HS-27A (cell line): ENCODE measurements at places on chromosomes 1 and 21.

- no peak for DNase-seq
Measured at GRCh38 chr1:241362350-241362749, 5.3 kb upstream of the RGS7 start.

GRCh38 chr1:235368428-235368827 lies 1.2 kb downstream of the TBCE start:
- no peak for DNase-seq

DNA sequence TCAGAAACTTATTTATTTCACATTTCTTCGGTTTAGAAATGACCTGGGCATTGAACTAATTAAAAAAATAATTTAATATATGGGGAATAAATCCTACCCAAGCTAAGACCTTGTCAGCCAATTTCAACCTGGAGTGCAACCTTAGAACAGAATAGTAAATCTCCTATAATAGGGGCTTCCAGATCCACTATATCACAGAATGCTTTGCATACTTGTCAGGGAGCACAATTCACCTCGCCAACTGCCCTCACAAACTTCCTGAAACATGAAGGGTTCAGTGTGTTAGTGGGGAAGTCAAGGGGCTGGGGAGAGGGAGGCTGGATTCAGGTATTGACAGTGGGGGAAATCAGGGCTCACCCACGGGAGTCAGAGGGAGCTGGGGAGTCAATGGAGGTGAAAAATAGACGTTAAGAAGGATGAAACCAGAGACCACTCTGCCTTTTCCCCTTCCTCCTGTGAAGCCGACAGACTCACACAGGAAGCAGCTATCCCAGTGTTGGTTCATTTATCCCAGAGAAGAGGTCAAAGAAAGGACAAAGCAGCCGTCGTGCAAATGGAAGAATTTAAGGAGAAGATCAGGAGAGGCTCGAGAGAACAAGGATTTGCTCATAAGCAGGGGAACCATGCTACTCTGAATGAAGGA lies 453.3 kb downstream of the NUF2 start:
- DNase-seq, result no peak

DNA sequence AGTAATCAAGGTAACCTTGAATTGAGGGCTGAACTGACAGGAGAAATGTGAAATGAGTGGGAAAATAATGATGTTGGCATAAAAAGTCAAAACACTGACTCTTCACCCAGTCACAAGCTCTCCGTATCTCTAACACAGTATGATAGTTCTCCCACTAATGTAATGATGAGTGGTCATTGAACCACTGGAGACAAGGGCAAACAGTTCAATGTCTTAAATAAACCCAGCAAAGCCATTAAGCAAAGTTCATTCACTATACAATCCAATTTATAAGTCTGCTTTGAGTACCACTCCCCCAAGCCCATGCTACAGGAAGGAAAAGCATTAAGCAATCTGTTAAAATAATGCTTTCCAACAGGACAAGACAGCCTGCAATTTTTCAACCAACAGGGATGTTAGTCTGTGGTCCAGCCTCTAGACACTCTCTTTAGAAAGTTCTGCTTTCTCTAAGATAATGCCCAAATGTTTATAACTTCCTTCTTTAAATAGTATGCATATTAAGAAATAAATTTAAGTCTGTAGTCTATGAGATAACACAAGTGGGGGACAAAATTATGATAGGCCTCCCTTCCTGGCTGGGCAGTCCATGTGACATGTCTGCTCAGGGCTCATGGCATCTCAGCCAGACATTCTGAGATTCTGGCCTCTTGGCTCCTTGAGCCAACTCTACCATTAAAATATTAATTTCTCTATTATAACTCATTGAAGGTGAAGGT lies 25.5 kb upstream of the DDAH1 start:
- no peak for DNase-seq

DNA sequence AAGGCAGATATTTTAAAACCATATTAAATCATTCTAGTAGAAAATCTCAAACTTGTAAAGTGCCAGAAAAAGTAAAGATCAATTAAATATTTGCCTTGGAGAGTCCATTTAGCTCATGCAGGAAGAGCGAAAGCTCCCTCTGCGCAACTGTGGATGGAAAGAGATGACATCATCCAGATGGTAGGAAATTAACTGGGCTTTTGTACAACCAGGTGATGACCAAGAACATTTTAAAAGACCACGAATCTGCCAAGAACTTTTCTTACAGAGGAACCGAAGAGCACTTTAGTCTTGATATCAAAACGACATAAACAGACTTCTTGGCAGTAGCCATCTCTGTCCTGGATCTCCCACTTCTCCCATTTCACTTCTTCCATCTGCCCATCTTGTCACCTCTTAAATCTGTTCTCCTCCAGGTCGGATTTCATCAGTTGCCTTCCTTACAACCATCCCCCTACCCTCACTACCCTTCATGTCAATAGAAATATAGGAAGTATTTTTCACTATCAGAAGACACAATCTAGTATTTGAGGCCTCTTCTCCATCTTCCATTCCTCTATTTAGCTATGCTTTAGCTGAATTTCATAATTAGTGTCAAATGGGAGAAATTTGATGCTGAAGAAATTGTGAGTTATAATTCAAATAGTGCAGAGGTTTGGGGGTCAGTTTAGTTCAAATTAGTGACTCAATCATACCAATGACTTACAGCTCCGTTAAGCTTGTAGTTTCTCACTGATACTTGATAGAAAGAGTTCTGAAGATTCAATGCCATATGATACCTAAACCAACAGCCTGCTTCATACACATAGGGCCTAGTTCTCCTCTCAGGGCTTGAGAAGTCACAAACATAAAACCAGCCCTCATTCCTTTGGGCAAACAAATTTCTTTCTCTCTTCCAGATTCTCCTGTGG lies 22.0 kb upstream of the DNASE2B start:
- no peak for DNase-seq

GRCh38 chr1:178607718-178608408 lies 95.0 kb downstream of the TEX35 start:
- DNase-seq, result no peak

GRCh38 chr1:116494353-116494692 lies 76.5 kb downstream of the CD58 start:
- no peak for DNase-seq

DNA sequence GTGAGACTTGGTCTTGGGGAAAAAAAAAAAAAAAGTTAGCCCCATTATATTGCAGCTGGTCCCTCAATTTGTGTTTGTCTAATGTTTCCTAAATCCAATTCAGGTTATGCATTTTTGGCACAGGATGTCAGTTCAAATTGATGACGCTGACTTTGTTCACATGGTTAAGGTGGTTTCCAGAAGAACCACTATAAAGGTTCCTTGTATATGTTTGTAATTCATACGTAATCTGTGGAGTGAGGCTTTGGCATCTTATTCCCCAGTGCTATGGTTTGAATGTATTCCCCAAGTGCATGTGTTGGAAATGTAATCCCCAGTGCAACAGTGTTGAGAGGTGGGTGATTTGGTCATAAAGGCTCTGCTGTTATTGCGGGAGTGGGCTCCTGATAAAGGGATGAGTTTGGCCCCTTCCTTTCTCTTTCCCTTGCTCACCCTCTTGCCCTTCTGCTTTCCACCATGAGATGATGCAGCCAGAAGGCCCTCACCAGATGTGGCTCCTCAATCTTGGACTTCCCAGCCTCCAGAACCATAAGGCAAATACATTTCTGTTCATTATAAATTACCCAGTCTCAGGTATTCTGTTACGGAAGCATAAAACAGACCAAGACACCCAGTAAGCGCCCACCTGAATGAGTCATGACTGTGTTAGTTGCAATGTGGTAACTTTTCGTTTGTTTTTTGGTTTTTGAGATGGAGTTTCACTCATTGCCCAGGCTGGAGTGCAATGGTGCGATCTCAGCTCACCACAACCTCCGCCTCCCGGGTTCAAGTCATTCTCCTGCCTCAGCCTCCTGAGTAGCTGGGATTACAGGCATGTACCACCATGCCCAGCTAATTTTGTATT lies 19.5 kb upstream of the HLCS start:
- no peak for DNase-seq

DNA sequence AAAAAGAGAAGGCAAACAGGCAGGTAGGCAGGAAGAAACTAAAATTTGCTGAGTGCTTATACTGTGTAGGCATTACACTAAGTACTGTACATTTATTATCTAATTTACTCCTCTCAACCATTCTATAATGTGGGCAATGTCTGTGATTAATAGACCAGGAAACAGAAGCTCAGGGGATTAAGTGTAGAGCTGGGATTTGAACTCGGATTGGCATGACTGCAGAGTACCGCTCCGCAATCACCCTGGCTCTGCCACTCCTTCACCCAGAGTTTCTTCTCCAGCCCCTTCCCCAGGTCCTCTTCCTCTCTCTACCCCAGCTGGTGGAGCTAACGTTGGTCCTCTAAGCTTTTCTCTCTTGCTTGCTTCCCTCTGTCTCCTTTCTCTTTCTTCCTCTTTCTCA lies 11.5 kb upstream of the S100A2 start:
- no peak for DNase-seq

DNA sequence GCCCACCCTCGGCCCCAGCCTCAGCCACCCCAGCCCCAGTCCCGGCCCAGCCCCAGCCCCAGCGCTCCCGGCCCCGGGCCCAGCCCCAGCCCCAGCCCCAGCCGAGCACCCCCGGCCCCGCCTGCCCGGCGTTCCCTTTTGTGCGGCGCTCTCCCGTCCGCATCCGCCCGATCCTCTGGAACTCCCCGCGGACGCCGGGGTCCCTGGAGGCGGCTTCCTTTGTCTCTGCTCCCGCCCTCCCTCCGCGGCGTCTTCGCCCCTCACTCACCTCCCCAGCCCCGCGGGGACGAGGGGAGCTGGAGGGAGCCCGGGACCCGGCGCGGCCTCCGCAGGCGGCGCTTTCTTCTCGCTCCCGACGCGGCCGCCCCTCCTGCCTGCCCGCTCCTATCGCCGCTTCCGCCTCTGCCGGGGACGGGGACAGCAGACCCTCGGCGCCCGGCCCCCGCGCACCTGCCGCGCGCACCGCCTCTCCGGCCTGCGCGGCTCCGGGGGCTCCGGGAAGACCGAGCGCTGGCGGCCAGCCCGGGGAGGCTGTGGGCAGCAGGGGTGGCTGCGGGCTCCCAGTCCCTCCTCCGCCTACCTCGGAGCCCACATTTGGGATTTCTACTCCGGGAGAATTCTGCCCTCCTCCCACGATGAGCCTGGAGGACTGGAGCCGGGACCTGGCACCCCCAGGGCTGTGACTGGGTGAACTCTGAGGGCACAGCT lies 14.0 kb downstream of the AGRN start:
- DNase-seq, result no peak

GRCh38 chr1:242784084-242784483 lies 259.6 kb upstream of the PLD5 start:
- DNase-seq, result no peak

- no peak for DNase-seq
Measured at GRCh38 chr1:156742017-156742416, 1.1 kb upstream of the MRPL24 start.

GRCh38 chr1:7553042-7553690 lies 217.9 kb upstream of the VAMP3 start:
- DNase-seq, result no peak

GRCh38 chr1:6523566-6523965 lies 30.7 kb downstream of the NOL9 start:
- DNase-seq, result no peak

DNA sequence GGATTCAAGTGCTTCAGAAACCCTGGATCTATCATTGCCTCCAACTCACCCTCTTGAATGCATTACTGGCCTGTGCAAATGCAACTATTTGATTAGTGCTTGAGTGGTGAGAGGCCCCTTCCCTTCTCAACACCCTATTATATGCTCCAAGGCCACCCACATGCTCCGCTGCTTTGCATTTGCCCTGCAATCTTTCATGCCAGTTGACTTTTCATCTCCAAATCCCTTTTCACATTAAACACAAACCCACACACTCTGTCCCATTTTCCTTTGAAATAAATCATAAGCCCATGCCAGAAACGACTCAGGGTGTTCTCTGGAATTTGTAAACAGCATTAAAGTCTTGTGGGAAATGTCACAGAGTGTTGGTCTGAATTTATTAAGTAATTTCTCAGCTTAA lies 78.9 kb upstream of the CTTNBP2NL start:
- DNase-seq, result no peak

DNA sequence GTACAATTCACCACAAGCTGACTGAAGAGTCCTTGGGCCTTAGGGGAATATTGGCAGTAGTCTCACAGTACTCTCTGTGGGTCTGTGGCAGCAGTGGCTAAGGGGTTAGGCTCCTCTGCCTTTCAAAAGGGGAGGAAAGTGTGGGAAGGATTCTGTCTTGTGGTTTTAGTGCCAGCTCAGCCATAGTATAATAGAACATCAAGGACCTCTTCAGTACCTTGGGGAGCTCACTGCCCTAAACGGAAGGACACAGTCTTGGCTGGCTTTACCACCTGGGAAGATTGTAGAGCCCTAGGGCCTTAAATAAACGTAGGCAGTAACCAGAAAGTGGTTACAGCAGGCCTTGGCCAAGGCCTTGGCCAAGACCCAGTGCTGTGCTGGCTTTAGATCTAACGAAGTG lies 265.7 kb downstream of the COL11A1 start:
- no peak for DNase-seq

DNA sequence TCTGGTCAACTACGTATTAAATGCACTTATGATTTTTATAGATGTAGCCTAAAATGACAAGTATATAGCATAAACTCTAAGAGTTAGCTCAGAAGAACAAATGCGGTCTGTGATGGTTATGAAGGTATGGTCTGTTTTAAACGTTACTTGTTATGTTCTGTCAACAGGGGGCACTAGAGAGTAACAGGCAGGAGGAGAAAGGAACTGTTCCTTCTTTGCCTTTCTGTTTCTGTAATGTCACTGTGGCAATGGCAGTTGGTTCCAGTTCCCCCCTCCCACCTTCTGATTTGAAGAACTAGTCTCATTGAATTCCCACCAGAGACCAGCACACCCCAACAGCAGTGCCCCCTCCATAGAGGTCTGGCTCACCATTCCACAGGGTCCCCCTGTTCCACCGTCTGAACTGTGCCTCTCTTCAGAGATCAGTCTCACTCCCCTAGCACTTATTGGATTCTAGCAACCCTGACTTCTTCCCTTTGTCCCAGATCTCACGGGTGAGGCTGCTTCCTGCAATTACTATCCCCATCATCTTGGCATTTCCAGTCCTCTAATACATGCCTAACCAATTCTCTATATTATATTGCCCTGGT lies 14.0 kb downstream of the KRTAP24-1 start:
- DNase-seq, result no peak

DNA sequence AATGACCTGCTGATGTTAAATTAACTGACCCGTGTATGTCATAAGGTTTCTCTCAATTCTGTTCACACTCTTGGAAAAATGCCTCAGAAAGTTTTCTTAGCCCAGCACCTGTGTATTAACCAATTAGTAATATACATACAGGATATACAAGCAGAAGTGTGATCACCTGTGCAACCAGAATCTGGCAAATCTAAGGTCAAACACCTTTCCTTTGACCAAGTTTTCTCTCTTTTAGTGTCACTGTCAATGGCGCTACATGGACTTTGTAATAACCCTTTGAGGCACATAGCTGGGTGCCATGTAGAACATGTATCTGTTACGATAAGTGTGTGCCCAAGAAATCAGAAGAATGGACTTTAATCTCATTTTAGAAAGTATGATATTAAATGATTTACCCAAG lies 1.1 kb downstream of the NCSTN start:
- no peak for DNase-seq
